ENCODE measurements at places on chromosomes 6 and 20. TPM values are rescaled to one million over a fixed set of nuclear protein-coding genes. Genes with fewer than 3 reads are reported as not detected.

The UBE2C gene
- 0.69 TPM for total RNA-seq

The SCP2D1 gene
- not detected for total RNA-seq

The ZC3H12D gene
- total RNA-seq: 0.34 TPM

The DNMT3B gene
- total RNA-seq: 2.1 TPM

The DACT2 gene
- 4.4 TPM for total RNA-seq

The LST1 gene
- total RNA-seq: 3.9 TPM

The EPHA7 gene
- total RNA-seq: 2.0 TPM

The BEND6 gene
- 2.1 TPM for total RNA-seq

The PPIL6 gene
- 12.7 TPM for total RNA-seq

The C6orf15 gene
- total RNA-seq: not detected

The SLC2A4RG gene
- 199 TPM for total RNA-seq

The SLC22A2 gene
- not detected for total RNA-seq

The NFKBIE gene
- total RNA-seq: 2.8 TPM

The SOBP gene
- 31.3 TPM for total RNA-seq

The PKHD1 gene
- 0.12 TPM for total RNA-seq

The SMOC2 gene
- total RNA-seq: 84.4 TPM

The JAG1 gene
- 50.0 TPM for total RNA-seq

The F13A1 gene
- 31.6 TPM for total RNA-seq

The LY6G6F gene
- not detected for total RNA-seq

The C6orf120 gene
- 25.8 TPM for total RNA-seq

The GDAP1L1 gene
- 1.4 TPM for total RNA-seq

The ARG1 gene
- not detected for total RNA-seq

The TSBP1 gene
- total RNA-seq: not detected

The MAPK14 gene
- 37.1 TPM for total RNA-seq

The REM1 gene
- total RNA-seq: 3.7 TPM

The SLC22A23 gene
- total RNA-seq: 3.8 TPM

The BNIP5 gene
- not detected for total RNA-seq

The SMLR1 gene
- not detected for total RNA-seq

The ULBP3 gene
- total RNA-seq: 0.82 TPM

The SLC26A8 gene
- total RNA-seq: 0.10 TPM

The GPR6 gene
- total RNA-seq: not detected

The OR2B6 gene
- total RNA-seq: not detected

The ZDHHC14 gene
- 5.7 TPM for total RNA-seq

The SAMD3 gene
- total RNA-seq: 2.9 TPM

The GJA1 gene
- 74.3 TPM for total RNA-seq
